ENCODE measurements at places on chromosomes 4 and X.

GRCh38 chrX:68694435-68695205, 47.2 kb downstream of the STARD8 start:
- DNase-seq = no peak

- no peak for DNase-seq
These were observed 979.5 kb upstream of the NDST4 start for GRCh38 chr4:116092961-116093360.

- no peak for DNase-seq
These were observed 140.9 kb downstream of the NWD2 start for GRCh38 chr4:37385424-37385823.

DNA sequence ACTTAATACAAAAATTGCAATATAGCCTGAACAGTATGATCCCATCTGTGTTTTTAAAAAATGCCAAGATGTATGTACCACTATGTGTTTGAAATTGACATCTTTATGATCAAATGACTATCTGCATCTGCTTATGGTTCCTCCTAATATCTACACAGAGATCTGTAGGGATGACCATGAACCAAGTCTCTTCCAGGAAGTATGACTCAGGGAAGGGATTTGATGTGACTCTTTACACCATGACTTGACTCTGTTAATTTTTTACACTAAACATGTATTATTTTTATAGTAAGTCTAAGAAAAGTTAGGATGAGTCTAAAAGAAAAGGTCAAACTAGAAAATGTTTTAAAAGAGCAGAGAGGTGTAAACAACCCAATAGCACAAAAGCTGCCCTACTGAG, 164.0 kb downstream of the SH3KBP1 start:
- DNase-seq = no peak

GRCh38 chr4:116636917-116637316, 448.5 kb downstream of the TRAM1L1 start:
- DNase-seq = no peak

GRCh38 chrX:13808865-13809264, 8.0 kb downstream of the GPM6B start:
- no peak for DNase-seq

GRCh38 chr4:10949039-10949733, 264.6 kb upstream of the CLNK start:
- DNase-seq = no peak

- no peak for DNase-seq
These were observed 9.6 kb downstream of the ODAPH start for GRCh38 chr4:75565481-75565880.

Measured in activated CD4-positive, CD25-positive, alpha-beta regulatory T cell (primary cell).